CD4-positive, alpha-beta T cell treated with Interleukin-15 for 4 hours (primary cell): ENCODE measurements at places on chromosomes 7 and 10.
A peak's percentile ranks its signal among the peaks of the same experiment; 100 is the strongest.

GRCh38 chr10:7471720-7472367 lies 61.0 kb upstream of the SFMBT2 start:
- no peak for DNase-seq

DNA sequence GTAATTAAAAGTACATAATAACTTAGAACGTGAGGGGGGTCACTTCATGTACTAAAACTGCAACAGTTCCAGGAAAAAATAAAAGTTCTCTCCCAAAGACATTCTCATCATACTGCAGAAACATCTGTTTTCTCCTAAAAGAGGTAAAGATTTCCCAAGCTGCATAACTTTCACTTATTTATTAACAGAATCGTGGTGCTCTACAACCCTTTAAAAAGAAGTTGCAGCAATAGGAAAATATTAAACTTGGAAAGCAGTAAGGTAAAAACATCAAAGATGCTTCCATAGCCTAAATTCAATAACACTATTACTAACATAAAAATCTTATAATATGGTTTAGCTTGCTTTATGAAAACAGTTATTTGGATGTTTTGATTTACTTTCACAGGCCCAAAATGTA lies 23.3 kb downstream of the ZFAND4 start:
- no peak for DNase-seq

- no peak for DNase-seq
Observed at GRCh38 chr7:17444151-17444550, 145.7 kb downstream of the AHR start.

DNA sequence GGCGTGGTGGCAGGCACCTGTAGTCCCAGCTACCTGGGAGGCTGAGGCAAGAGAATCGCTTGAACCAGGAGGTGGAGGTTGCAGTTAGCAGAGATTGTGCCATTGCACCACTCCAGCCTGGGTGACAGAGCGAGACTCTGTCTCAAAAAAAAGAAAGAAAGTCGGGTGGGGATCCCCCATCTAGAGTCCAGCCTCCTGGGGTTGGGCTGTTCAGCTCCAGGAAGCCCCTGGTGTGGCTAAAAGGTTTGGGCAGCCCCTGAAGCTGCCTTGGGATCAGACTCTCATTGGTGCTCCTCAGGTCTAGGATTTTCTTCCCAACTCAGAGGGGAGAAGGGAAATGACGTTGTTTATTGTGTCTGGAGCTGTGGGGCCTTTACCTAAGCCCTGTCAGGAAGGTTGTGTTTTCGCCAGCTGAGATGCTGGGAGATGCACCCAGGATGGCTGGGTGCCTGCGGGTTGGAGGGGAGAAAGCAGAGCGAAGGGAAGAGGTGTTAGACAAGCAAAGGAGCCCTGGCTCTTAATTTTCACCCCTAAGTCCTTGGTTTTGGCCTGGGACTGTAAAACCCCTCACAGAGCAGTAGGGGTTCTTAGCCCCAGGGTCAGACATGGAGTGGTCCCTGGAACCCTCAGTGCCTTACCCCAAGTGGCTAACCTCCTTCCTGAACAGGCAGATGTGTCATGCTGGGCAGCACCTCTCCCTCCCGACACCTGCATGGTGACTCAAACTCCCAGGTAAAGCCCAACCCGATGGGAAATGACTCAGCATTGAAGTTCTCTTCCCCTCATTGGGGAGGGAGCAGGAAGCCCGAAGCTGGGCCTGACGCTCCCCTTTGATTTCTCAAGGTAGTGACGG lies 21.1 kb downstream of the PLAU start:
- DNase-seq: peak; percentile 83

- DNase-seq: no peak
Observed at GRCh38 chr7:49396229-49396628, 377.2 kb upstream of the VWC2 start.

DNA sequence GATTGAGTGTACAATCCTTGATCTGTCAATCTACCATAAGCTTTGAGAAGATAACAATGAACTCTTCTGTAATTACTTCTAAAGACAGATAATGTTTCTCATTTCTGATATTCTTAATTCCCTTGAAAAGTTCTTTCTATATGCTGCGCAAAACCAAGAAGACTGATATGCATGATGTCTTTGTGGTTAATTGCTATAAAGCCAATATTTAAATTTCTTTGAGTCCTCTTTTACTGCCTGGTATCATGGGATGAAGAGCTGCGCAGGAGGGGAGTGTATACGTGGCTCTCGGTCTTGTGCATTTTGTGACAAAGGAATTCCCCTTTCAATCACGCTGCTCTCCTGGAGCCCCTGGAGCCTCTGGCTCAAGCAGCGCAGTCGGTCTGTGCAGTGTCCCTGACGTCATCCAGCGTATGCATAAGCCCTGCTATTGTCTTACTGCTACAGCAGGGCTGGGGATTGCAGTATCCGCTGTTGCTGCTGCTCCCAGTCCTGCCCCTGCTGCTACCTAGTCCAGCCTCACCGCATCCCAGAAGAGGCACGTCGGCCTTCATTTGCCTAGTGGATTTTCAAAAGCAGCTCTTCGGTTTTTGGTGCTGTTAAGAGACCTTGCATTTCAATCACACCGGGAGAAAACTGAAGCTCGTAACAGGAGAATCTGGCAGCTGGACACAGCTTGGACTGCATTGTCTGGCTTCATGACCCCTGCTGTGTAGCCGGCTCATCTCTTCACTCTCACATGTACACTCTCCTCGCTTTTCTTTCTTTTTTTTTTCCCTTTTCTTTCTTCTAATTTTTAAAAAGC lies 66.7 kb downstream of the ST7 start:
- DNase-seq: no peak

DNA sequence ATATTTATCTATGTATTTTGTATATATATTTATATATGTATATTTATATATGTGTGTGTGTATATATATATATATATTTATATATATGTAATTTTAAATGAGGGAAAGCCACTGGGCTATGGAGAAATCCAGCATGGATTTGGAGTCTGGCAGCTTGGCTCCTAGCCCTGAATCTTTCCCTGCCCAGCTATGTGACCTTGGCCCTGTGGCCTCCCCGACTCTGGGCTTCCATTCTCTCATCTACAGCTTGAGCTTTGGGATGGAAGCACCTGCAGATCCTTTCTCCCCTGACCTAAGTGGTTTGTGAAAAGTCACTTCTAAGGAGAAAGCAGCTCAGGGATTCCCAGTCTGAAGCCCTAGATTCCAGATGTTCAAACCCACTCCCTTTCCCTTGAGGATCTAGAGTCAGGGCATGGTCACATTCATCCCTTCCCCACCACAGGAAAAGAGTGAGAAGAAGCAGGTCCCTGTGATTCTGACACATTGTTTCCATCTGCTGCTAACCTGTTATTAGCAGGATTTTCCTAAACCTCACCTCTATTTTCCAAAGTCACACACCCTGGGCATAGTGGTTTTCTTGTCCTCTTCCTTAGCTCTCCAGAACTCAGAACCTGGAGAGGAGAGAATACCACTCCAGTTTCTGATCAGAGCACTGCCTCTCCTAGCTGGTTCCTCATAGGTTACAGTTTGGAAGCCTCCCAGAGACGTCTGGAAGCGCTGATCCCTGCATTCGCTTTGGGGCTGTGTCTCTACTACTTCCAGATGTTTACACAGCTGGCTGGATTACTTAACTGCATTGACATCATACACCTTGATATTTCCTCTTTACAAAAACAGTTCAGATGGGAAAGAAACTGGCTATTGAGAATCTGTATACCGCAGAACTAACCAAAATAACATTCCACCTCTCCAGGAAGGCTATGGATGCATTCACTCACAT lies 327.5 kb upstream of the ZMIZ1 start:
- DNase-seq: no peak

GRCh38 chr7:100613412-100614175 lies 1.3 kb downstream of the MOSPD3 start:
- no peak for DNase-seq

- DNase-seq: no peak
Observed at GRCh38 chr7:25656581-25657026, 428.3 kb upstream of the NPVF start.

DNA sequence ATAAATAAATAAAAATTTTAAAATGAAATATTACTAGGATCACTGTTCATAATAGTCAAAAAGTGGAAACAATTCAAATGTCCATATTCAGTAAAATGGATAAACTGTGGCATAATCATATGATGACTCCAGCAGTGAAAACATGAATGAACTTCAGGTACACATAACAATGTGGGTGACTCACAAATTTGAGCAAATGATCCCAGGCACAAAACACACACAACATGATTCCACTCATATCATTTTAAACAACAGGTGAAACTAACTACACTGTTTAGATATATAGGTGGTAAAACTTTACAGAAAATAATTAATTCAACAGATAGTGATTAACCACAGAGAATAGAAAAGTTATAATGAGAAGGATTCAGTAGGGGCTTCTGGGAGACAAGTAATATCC lies 14.7 kb upstream of the SAMD8 start:
- no peak for DNase-seq

DNA sequence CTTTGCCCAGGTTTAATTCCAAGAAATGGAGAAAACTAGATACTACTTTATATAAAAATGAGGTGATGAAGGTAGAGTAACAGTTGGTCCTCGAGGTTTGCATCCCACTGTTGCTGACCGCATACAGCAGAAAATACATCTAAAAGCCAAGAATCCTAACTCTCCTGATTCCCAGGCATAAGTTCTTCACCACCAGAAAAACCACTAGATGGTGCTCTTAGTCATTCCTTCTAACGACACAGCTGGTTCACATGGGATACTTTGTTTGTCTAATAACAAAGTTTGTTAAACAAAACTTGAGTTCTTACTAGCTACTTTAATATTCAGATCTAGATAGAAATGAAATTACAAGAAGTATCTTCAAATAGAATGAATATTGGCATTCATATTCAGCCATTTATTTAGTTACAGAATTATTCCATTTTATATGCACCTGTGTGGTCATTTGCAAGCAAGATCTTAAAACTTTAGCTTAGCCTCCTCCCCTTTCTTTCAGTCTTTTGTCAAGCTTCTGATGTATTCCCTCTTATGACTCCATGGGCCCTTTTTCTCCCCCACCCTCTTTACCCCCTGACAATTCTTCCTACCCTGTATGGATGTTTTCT lies 54.1 kb upstream of the CYP26C1 start:
- no peak for DNase-seq

DNA sequence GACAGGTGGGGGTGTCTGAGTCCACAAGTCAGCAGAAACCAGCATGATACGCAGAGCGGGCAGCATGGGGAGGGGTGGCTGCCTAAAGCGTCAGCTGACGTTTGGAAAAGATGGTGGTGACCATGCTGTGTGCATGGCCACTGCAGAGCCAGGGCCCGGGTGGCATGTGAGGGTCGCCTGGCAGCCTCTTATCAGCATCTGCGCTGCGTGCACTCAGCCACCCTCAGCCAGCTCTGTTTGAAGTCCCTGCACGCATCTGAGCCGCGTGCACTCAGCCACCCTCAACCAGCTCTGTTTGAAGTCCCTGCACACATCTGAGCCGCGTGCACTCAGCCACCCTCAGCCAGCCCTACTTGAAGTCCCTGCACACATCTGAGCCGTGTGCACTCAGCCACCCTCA lies 61.5 kb downstream of the WDR37 start:
- DNase-seq: no peak

DNA sequence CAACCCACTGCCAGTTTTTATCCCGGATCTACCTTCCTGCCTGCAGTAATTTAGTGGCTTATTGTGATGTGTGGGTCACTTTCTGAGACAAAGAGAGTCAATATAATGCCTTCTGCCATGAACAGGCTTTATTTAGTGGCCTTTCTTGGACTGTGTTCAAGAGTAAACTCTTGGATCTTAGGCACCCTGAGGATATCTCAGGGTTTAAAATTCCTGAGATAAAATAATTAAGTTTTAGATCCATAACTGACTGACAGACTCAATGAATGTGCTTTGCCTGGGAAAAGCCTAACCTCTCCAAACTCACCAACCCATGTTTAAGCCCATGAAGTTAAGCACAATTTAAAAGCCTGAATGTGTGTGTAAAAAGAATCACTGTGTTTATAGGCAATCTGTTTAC lies 564.3 kb downstream of the LRMDA start:
- DNase-seq: no peak

GRCh38 chr7:6360841-6361240 lies 86.9 kb downstream of the DAGLB start:
- DNase-seq: no peak

- no peak for DNase-seq
Observed at GRCh38 chr7:113083132-113083815, 3.4 kb downstream of the GPR85 start.

- DNase-seq: no peak
Observed at GRCh38 chr10:33635967-33636515, 301.6 kb upstream of the NRP1 start.

DNA sequence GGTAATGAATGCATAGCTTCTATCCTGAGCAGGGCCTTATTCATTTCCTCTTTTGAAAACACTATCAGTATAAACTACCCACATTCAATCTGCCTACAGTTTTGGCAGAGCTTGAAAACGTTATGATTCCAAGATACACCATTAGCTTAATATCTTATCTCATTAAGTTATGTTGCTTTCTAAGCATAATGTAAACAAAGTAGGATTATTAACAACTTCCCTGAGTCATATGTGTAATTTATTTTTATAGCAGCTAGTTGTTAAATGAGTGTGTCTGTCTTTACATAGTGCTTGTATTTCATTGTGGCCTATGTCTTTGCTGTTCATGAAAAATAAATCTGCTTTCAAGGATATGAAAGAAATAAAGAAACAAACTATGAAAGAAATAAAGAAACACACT lies 106.2 kb upstream of the DLX6 start:
- DNase-seq: no peak

- no peak for DNase-seq
Observed at GRCh38 chr10:24340883-24341282, 131.9 kb downstream of the KIAA1217 start.

DNA sequence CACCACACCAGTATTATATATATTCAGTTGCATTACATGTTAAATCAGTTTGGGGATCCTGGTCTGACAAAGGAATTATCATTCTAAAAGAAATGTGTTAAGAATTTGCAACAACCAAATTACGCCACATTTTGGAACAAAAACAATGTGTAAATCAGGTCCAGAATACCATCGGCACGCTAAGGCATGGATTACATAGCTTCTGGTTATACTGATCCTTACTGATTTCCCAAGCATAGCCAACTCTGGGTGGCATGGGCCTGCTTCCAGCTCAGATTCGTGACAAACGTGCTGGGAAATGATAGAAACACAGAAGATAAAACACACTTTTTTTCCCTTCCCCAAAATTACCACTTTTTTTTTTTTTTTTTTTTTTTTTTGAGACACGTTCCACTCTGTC lies 660.0 kb downstream of the SORCS1 start:
- no peak for DNase-seq

DNA sequence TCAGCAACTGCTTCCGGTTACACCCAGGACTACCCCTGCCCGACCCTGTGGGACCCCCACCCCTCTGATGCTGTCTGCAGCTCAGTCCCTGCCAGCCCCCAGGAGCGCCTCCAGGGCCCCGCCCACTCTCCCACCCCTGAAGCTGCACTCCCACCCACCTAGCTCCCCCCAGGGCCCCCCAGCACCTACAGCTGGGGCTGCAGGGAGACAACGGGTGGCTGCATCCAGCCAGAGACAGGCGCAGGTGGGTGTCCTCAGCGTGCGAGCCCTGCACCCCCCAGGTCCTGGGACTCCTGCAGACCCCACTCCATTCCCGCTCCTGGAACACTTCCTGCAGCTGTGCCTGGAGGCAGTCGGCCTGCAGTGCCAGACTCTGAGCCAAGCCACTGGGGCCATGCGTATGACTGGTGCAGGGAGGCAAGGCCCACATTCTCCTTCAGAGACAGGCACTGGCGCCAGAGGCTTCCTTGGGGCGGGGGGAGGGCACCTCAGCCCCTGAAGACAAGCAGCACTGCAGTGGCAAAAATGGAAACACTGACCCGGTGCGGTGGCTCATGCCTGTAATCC lies 6.1 kb downstream of the CYP2W1 start:
- DNase-seq: no peak
